Mesenchymal stem cell (in vitro differentiated cells and primary cell): ENCODE measurements at places on chromosomes 5 and 9.

DNA sequence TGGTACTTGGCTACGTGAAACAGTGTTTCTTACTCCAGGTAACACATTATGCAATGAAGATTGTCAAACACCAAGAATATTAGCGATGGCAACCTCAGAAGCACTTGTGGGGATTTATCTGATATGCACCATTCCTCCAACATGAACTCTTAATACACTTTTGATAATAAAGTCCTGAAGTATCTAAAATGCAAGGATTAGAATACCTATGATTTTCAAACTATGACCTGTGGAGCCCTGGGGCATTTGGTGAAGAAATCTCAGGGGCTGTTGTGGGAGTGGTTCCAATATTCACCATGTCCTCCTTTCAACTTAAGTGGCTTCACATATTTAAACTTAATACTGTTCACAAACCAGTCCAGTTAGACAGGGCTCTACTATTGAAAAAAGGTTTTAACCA, 214.6 kb upstream of the POU5F2 start:
- DNase-seq, result no peak

- peak; percentile 68 for DNase-seq
These were observed 1.4 kb upstream of the SPTAN1 start for GRCh38 chr9:128550770-128551656.

DNA sequence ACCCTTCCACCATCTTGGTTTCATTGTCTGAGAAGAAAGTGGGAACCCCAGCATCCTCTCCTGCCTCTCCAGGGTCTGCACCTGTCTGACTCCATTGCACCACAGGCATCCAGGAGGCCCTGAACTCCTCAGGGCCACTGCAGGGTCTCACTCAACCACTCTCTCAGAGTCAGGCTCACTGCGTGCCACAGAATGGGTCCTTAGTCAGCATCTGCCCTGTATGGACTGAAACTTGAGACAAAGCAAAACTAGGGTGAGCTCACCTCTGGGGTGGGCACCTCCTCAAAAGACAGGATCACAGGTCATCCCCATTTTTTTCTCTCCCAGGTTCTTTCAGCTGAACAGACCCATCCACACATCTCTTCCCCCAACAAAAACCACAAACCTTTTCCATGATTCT, 59.2 kb upstream of the CPEB4 start:
- DNase-seq, result no peak

DNA sequence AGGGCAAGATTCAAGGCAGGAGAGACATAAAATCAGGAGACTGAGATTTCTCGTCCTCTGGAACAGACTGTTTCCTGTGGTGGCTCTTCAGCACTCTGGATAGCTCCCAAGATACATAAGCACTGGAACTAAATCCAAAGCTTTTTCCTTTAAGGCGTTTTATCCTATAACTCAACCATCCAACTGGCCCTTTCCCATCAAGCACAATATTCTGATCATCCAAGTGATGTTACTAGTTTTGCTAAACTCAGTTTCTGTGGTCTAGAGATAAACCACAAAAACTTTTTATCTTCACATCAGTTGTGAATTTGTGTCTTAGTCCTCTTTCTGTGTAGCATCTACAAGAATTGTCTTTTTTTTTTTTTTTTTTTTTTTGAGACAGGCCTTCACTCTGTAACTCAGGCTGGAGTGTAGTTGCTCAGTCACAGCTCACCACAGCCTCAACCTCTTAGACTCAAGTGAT, 299.4 kb downstream of the COX7C start:
- peak; percentile 63 for DNase-seq

- DNase-seq, result peak; percentile 96
These were observed 394.4 kb upstream of the ZNF608 start for GRCh38 chr5:125140855-125141254.
